NCI-H2029 (cell line): ENCODE measurements at places on chromosomes 6 and 20.

- DNase-seq, result no peak
Measured at GRCh38 chr6:170423030-170423429, 116.5 kb downstream of the FAM120B start.

- DNase-seq, result no peak
Measured at GRCh38 chr6:25279748-25280343, 672 bp downstream of the CARMIL1 start.

GRCh38 chr6:125931733-125932450, 24.7 kb upstream of the HINT3 start:
- no peak for DNase-seq

- DNase-seq, result no peak
Measured at GRCh38 chr6:79180052-79180451, 54.4 kb downstream of the HMGN3 start.

- no peak for DNase-seq
Measured at GRCh38 chr6:156599978-156600590, 177.1 kb upstream of the ARID1B start.

- no peak for DNase-seq
Measured at GRCh38 chr6:34497411-34497810, 31.5 kb downstream of the PACSIN1 start.

- no peak for DNase-seq
Measured at GRCh38 chr6:140414966-140415620, 1040.6 kb upstream of the CITED2 start.
